Activated naive CD8-positive, alpha-beta T cell treated with anti-CD3 and anti-CD28 coated beads for 36 hours (primary cell): ENCODE measurements at places on chromosomes 2 and 18. TPM values are rescaled to one million over a fixed set of nuclear protein-coding genes. Genes with fewer than 3 reads are reported as not detected.

Gene TBR1
- not detected for total RNA-seq

Gene SNED1
- 1.0 TPM for total RNA-seq

Gene TTC31
- 22.7 TPM for total RNA-seq

Gene ADRA2B
- 0.29 TPM for total RNA-seq

Gene GAL3ST2
- 0.31 TPM for total RNA-seq

Gene RNF149
- 38.7 TPM for total RNA-seq

Gene SLC38A11
- not detected for total RNA-seq

Gene TRIM54
- total RNA-seq = 0.24 TPM

Gene KLHL29
- 1.2 TPM for total RNA-seq

Gene NOTO
- not detected for total RNA-seq

Gene RPRD1A
- 32.5 TPM for total RNA-seq

Gene POTEF
- total RNA-seq = not detected

Gene ABCB11
- not detected for total RNA-seq

Gene ZNF236
- total RNA-seq = 12.0 TPM

Gene NEU4
- total RNA-seq = 0.40 TPM
